DMS79 (cell line): ENCODE measurements at places on chromosomes 7 and 10.

DNA sequence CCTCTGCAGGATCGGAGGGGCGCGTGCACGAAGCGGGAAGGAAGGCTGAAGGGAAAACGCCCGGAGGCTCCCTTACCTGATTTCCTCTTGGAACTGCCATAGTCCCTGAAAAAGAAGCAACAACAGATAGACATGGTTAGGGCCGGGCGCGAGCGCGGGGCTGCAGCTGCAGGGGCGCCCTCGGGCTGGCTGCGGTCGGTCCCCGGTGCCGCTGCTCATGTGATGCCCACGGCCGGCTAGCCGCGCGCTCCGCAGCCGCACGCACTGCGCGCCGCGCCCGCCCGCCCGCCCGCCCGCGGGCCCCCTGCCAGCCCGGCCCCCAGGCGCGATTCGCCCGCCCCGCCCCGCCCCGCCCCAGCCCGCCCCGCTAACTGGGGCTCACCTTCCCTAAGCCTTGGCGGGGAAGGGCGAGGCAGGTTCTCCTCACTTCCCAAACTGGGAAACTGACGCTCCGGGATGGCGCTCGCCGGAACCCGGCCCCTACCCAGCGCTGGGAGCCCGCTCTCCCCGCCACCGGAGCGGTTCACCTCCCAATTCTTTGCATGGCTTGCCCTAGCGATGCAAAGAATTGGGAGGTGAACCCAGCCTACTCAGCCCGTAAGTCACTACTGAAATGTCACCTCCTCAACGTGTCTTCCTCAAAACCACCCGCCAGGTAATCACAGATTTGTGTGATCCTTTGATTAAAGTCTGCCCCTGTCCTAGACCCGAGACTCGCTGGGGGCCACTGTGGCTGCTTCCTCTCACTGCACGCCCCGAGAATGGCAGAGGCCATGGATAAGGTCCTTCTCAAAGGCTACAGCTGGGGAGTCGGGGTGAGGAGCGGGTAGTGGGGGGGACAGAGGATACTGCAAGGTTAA, 162.2 kb downstream of the SH3PXD2A start:
- DNase-seq = no peak

GRCh38 chr10:47288916-47289495, 11.0 kb upstream of the GDF10 start:
- no peak for DNase-seq

- no peak for DNase-seq
Measured at GRCh38 chr7:55536619-55537457, 35.5 kb downstream of the VOPP1 start.

DNA sequence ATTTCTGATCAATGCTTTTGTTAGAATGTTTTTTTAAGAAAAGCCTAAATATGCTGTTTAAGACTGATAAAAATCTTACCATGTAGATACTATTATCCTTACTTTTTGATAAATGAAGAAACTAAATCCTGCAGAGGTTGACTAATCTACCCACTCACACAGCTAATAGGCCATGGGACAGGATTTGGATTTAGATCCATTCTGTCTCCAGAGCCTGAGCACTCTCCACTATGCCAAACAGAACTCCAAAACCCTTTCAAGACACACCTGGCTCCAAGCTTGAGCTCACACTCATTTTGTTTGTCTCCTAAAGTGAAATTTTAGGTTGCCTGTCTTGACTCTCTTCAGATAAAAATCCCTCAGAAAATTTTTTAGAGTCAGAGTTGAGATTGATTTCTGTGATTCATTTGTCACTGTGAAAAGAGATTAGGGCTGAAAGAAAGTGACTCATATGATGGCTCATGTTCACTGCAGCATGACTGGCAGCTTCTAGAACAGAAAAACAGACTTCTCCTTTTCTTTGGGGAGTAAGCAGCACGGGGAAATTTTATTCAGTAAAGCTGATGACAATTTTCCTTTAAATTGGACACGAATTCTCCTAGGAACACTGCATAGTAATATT, 132.3 kb upstream of the POT1 start:
- peak; percentile 14 for DNase-seq

DNA sequence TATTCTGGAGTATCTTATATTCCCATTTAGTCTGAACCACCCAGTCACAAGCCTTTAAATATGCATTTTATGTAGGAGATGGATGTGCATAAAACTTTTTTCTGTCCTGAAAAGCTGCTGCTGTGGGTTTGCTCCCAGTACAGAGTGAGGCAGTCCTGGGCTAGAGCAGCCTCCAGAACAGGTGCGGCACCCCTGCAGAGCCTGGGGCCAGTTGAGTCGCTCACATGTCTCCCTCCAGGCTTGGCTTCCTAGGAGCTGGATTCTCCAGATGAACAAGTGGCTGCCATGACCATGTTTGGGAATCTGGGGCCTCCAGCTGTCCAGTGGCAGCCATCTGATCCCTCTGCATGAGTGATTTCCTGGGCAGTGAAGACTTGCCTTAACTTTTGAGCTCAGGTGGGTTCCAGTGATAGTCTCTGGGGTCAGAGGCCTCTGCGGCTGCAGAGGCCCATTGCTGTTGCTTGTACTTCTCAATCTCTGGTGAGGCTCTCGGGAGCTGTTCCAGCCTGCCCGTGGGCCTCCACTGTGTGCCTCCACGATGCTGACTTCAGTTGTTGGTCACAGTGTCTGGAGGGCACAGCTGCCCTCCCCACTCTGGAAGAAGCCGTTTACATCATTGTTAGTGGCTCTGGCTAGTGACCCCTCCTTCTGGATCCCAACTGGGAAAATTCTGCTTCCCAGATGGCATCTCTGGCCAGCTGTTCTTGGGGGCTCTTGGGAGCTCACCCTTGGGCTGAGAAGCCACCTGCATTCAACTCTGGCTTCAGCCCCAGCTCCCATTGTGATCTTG, 120.4 kb downstream of the EMX2 start:
- no peak for DNase-seq
